ENCODE measurements at places on chromosomes 3 and 15. TPM values are rescaled to one million over a fixed set of nuclear protein-coding genes. Genes with fewer than 3 reads are reported as not detected.
A peak's percentile ranks its signal among the peaks of the same experiment; 100 is the strongest.

DNA sequence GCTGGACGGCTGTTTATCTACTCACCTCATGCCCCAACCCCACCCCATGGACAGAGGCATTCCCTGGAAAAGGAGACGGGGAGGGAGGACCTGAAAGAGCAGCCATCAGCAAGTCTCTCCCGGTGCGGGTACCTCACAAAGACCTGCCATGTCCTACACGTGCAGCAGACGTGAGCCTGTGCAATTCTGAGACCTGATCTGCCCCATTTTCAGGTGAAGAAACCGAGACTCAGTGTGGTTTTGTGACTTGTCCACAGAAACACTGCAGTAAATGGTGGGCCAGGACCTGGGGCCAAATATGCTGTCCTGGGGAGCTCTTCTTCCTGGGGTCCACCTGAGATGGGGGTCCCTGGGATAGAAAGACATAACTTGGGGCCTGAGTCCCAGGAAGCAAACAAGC lies 137.0 kb upstream of the LINGO1 start:
- no peaks in the 10 kb centered on the region for H3K27me3 ChIP-seq
- no peaks in the 10 kb centered on the region for H3K4me1 ChIP-seq
- H3K4me3 ChIP-seq: no peak overlapping the region
- H3K27ac ChIP-seq: no peak overlapping the region

GRCh38 chr3:138205527-138205926 lies 18.4 kb downstream of the ARMC8 start:
- no peaks in the 10 kb centered on the region for H3K36me3 ChIP-seq
- H3K27ac ChIP-seq: no peak overlapping the region
- H3K27me3 ChIP-seq: no peaks in the 10 kb centered on the region
- H3K4me1 ChIP-seq: peaks cover 26% of the 10 kb centered on the region
- no peak overlapping the region for H3K4me3 ChIP-seq
- DNase-seq: no peak

DNA sequence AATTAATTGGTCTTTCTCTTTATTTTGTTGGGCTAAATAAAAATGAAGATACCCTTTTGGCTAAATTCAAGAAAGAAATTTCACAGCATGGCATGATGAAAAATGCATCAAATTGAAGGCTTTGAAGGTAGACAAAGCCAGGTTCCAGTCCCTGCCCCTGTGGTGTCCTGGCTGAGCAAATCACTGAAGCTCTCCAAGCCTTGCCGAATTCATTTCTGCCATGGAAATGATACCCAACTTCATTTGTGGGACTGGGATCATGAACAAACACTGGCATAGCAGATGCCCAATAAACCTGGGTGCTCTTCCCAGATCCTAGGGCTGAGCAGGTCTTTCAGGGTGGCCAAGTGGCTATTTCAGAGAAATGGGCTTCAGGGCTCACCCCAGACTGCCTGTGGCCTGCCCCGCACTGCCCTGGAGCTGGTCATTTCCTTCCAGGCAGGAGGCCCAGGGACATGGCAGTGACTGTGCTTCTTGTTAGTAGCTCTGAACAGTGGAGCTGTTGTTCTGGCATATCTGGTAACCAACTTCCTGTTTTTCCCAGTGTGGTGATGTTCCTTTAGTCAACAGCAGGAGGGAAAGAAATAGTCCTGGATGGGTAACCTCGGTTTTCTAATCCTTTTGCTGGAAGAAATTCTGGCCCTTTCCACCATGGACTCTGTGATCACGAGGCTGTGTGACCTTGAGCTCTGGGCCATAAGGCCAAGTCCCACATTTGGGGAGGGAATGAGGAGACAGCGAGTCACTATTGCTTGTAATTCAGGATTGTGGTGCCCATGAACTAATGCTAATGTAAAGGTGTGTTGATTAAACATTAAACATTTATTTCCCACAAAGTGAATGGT lies 47.6 kb downstream of the CTDSPL start:
- H3K4me1 ChIP-seq: peaks cover 56% of the 10 kb centered on the region
- H3K27ac ChIP-seq: peak overlapping the region; percentile 23

GOLGA6L10 gene
- total RNA-seq: 0.33 TPM

DNA sequence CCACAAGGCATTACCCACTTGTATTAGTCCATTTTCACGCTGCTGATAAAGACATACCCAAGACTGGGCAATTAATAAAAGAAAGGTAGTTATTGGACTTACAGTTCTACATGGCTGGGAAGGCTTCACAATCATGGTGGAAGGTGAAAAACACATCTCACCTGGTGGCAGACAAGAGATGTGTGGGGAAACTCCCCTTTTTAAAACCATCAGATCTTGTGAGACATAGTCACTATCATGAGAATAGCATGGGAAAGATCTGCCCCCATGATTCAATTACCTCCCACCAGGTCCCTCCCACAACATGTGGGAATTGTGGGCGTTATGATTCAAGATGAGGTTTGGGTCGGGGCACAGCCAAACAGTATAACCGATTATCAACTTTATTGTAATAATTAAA lies 17.0 kb upstream of the CMC1 start:
- DNase-seq: no peak
- H3K36me3 ChIP-seq: no peaks in the 10 kb centered on the region
- H3K27me3 ChIP-seq: no peaks in the 10 kb centered on the region
- H3K4me1 ChIP-seq: no peaks in the 10 kb centered on the region
- H3K27ac ChIP-seq: no peak overlapping the region
- no peak overlapping the region for H3K4me3 ChIP-seq

CD200 gene
- total RNA-seq: 5.7 TPM

- H3K4me1 ChIP-seq: no peaks in the 10 kb centered on the region
- H3K27me3 ChIP-seq: no peaks in the 10 kb centered on the region
- H3K4me3 ChIP-seq: no peak overlapping the region
- no peak for DNase-seq
- H3K27ac ChIP-seq: no peak overlapping the region
Observed at GRCh38 chr15:67998599-67999133, 55.4 kb upstream of the PIAS1 start.

DNA sequence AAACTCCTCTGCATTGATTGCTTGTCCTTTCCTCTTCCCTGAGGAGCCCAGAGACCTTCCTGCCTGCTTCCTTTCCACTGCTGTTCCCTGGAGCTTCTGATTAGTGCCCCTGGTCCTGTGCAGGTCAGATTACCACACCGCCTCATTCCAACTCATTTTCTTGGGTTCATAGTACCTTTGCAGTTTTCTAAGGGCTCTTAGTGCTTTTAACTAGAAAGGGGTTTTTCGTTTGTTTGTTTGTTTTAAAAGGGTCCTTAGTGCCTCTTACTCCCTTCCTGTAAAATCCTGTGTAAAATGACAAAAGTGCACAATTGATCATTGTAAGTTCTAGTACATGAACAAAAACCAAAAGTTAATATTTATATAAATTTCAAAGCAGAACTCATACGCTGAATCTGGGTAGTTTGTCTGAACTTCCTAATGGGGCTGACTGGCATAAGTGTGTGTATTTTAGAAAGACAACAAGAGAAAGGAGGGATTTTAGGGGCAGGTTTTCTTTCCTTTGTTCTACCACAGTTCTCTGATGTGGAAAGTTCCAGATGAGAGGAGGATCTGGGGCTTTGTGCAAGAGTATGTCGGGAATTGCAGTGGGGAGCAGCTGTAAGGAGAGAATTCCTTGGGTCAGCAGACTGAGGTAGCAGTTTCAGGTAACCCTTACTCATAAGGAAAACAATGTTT lies 30.6 kb downstream of the SNRK start:
- DNase-seq: no peak
- H3K27me3 ChIP-seq: no peaks in the 10 kb centered on the region
- H3K36me3 ChIP-seq: no peaks in the 10 kb centered on the region
- H3K27ac ChIP-seq: peak overlapping the region; percentile 43
- peaks cover 46% of the 10 kb centered on the region for H3K4me1 ChIP-seq

DNA sequence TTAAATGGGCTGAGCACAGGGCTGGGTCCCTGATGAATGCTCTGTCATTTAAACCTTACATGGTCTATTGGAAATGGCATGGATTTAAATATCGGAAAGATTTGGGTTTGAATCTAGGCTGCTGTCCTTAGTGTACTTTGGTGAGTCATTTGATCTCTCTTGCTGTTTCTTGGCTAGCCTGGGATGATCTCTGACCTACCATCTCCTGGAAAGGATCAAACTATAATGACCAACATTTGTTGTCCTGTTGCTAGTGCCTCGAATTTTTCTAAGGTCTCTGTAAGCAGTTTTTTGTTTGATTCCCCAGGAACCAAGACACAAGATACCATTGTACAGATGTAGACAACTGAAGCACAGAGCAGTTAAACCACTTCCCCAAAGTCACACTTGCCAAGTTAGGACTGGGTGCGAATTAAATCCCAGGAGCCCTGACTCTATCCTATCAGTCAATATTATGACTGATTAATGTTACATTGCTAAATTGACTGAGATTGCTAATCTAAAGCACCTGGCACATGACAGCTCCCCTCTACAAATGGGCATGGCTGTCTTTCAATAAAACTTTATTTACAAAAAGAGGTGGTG lies 244.9 kb upstream of the MCTP2 start:
- no peaks in the 10 kb centered on the region for H3K36me3 ChIP-seq
- no peak overlapping the region for H3K27ac ChIP-seq
- H3K4me3 ChIP-seq: no peak overlapping the region
- no peaks in the 10 kb centered on the region for H3K27me3 ChIP-seq

GRCh38 chr15:38085114-38085513 lies 150.7 kb downstream of the TMCO5A start:
- H3K4me3 ChIP-seq: no peak overlapping the region
- no peaks in the 10 kb centered on the region for H3K36me3 ChIP-seq
- H3K27me3 ChIP-seq: no peaks in the 10 kb centered on the region
- no peak overlapping the region for H3K27ac ChIP-seq
- no peak for DNase-seq

DNA sequence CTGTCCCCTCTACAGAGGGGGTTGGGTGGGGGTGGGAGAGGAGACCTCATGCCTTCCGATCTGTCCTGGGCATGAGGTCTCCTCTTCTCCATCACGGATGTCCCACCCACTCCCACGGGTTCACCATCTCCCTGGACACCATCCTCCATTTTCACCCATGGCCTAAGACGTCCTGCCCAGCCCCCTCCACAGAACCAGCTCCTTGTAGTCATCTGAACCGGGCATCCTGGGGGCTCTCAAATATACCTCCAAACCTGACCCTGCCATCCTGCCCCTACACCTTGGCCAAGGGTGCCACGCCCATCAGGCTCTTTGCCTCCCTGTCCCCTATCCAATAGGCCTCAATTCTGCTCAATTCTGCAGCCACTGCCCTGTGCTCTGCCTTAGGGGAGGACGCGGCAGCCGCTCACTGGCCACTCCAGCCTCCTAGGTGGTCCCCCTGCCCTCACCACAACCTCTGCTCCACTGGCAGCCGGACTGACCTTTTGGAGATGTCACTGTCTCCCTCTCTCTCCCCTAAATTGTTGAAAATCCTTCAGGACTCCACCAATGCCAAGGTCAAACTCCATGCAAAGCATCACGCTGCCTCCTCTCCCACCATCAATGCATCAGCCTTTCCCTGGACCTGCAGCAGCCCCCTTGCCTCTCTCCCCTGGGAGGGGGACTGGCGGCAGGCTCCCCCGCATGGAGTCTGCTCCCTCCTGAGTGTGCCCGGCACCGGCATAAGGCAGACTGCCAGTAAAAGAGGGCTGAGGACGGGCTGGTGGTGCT lies 9.4 kb upstream of the ANPEP start:
- H3K36me3 ChIP-seq: no peaks in the 10 kb centered on the region
- H3K27me3 ChIP-seq: no peaks in the 10 kb centered on the region
- DNase-seq: no peak
- H3K4me3 ChIP-seq: no peak overlapping the region
- no peak overlapping the region for H3K27ac ChIP-seq

- peaks cover 37% of the 10 kb centered on the region for H3K4me1 ChIP-seq
- peak overlapping the region; percentile 98 for H3K27ac ChIP-seq
- H3K36me3 ChIP-seq: peaks cover 19% of the 10 kb centered on the region
- no peak for DNase-seq
- peak overlapping the region; percentile 80 for H3K4me3 ChIP-seq
- H3K27me3 ChIP-seq: no peaks in the 10 kb centered on the region
Observed at GRCh38 chr15:82810061-82810889, 847 bp downstream of the WHAMM start.

- H3K4me1 ChIP-seq: no peaks in the 10 kb centered on the region
- H3K4me3 ChIP-seq: no peak overlapping the region
- no peaks in the 10 kb centered on the region for H3K36me3 ChIP-seq
Observed at GRCh38 chr3:95899494-95899893, 914.9 kb upstream of the EPHA6 start.

DNA sequence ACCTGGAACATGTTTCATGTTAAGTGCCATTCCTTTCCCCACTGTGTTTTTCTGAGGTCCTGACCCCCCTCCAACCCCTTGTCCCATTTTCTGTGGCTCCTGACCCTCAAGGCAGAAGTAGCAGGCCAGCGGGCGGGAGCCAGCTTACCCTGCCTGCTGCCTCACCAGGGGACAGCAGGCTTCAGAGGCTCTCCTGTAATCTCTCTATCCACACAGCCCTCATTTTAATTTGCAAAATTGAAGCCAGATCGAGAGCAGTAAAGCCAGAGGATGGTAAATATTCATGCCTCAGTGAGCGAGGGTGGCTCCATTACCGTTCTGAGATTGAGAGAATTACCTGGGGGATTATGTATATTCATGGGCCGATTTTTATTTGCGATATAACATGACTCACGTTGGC lies 147.6 kb downstream of the DNAJB8 start:
- DNase-seq: no peak
- no peaks in the 10 kb centered on the region for H3K27me3 ChIP-seq
- no peaks in the 10 kb centered on the region for H3K36me3 ChIP-seq
- no peak overlapping the region for H3K27ac ChIP-seq
- H3K4me1 ChIP-seq: no peaks in the 10 kb centered on the region

DNA sequence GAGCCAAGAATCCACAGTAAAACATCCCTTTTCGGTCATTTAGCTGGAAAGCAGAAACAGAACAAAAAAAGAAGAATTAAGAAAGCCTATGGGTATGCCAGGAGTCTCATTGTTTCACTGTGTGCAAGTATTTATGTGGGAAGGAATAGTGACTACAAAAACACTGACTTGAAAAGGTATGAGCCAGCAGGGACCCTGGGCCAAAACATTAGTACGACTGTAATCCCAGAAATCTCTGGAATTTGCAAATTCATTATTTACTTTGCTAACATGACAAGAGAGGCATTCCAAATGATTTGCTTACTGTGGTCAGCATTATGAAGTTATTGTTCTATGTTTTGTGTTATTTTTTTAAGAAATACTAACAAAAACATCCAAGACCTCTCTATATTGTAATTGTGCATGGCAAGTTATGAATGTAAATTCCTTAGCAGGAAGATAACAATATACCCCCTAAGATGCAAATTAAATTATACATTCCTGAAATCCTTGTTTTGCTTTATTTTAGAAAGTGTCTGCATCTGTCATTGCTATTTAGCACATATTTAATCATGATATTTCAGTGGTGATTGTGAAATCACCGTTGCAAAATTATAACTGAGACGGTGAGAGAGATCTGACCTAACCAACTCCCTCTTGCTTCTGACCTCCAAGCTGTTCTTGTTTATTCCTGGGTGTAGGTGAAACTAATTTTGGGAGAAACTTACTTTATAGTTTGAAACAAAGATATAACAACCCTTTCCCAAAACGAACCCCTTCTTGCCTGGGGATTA lies 299.2 kb downstream of the ZPLD1 start:
- no peak for DNase-seq
- peaks cover 11% of the 10 kb centered on the region for H3K4me1 ChIP-seq
- no peak overlapping the region for H3K27ac ChIP-seq
- no peaks in the 10 kb centered on the region for H3K36me3 ChIP-seq
- no peaks in the 10 kb centered on the region for H3K27me3 ChIP-seq

All from right atrium auricular region (tissue), 2 donors.